Stimulated activated CD4-positive, alpha-beta T cell treated with anti-CD3 and anti-CD28 coated beads, Interleukin-1b, Interleukin-23, amount 100 ng/mL, for 1 hour (primary cell): ENCODE measurements at places on chromosomes 7 and 10.

- DNase-seq = no peak
Measured at GRCh38 chr7:141430455-141431139, 120.6 kb upstream of the AGK start.

GRCh38 chr10:26779176-26779860 lies 81.4 kb downstream of the ABI1 start:
- DNase-seq = no peak

GRCh38 chr10:108064746-108065260 lies 900.3 kb upstream of the SORCS1 start:
- DNase-seq = no peak

DNA sequence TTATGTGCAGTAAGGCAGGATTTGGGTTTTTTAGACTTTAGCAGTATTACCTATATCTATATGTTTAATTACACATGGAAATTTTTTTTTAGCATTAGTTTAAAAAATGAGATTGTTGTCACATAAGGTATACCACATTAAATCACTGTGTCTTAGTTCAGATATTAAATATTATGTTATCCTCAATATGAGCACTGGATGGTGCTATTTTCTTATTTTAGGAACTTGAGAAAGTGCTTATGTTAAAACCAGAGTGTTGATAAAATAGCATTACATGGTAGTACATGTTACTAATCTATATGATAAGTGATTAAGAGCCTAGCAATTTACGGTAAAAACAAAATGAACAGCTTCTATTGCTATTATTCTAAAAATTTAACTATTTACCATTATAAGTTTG lies 28.8 kb downstream of the MIOS start:
- DNase-seq = no peak

- DNase-seq = no peak
Measured at GRCh38 chr10:110074758-110075671, 67.2 kb downstream of the ADD3 start.

DNA sequence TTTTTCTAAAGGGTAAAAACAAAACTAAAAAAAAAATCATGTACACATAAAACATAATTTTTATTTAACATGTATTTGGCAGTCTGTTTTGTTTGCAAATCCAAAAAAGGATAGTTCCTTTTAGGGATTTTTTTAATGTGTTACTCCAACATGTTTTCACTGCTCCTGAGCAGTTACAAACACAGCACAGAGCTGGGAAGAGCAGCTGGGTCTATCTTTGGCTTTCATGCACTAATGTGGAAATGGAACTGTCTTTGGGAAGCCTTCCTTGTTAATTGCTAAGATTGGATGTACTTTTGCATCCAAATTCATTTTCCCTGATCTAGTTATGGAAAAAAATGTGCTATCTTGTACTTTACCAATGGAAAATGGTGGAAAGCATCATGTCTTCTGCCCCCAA lies 1035.1 kb downstream of the CNTNAP2 start:
- DNase-seq = no peak

DNA sequence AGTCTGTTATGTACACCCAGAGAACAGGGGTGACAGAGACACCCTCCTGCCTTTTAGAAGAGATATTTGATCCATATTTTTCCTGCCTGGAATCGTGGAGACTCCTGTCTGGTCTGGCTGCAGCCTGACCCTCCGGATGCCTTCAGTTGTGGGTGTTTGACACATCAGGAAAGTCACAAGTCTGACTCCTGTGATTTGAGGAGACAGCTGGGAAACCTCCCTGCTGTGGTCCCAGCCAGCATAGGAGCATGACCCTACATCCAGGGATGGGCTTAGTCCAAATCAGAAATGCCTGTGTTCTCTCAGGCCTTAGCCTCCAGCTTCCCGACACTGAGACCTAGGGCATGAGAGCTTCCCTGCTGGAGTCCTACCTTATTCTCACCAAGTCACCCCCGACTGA lies 43.4 kb downstream of the GOT1 start:
- DNase-seq = no peak

DNA sequence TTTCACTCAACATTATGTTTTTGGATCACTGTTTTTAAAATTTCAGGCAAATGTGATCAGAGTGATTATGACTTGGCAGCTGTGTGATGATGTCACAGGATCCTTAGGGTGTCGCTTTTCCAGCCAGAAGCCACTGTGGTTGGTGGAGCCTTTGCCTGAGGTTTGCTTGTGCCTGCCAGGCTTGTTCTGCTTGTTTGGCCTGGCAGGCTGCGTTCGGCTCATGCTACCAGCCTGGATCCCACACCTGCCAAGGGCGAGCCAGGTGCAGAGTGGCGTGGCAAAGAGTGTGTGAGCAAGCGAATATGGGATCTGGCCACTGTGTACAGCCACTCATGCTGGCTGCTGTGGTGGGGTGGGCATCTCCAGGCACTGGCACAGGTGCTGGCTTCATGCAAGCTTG lies 55.7 kb downstream of the ADK start:
- no peak for DNase-seq

DNA sequence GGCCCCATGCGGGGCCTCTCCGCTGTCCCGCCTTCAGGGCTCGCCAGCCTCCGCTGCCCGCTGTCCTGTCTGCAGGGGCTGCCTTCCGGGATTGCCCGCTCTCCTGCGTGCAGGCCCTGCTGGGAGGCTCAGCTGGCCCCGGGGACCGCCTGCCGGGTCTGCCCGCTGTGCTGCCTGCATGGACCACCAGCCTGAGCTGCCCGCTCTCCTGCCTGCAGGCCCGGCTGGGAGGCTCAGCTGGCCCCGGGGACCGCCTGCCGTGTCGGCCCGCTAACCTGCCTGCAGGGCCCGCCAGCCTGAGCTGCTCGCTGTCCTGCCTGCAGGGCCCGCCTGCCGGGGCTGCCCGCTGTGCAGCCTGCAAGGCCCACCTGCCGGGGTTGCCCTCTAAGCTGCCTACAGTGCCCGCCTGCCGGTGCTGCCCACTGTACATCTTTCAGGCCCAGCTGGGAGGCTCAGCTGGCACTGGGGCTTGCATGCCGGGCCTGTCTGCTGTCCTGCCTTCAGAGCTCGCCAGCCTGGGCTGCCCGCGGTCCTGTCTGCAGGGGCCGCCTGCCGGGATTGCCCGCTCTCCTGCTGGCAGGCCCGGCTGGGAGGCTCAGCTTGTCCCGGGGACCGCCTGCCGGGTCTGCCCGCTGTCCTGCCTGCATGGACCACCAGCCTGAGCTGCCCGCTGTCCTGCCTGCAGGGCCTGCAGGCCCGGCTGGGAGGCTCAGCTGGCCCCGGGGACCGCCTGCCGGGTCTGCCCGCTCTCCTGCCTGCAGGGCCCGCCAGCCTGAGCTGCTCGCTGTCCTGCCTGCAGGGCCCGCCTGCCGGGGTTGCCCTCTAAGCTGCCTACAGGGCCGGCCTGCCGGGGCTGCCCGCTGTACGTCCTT lies 165.1 kb downstream of the GLRX3 start:
- DNase-seq = peak; percentile 39
